ENCODE measurements at places on chromosomes 12 and 14.

DNA sequence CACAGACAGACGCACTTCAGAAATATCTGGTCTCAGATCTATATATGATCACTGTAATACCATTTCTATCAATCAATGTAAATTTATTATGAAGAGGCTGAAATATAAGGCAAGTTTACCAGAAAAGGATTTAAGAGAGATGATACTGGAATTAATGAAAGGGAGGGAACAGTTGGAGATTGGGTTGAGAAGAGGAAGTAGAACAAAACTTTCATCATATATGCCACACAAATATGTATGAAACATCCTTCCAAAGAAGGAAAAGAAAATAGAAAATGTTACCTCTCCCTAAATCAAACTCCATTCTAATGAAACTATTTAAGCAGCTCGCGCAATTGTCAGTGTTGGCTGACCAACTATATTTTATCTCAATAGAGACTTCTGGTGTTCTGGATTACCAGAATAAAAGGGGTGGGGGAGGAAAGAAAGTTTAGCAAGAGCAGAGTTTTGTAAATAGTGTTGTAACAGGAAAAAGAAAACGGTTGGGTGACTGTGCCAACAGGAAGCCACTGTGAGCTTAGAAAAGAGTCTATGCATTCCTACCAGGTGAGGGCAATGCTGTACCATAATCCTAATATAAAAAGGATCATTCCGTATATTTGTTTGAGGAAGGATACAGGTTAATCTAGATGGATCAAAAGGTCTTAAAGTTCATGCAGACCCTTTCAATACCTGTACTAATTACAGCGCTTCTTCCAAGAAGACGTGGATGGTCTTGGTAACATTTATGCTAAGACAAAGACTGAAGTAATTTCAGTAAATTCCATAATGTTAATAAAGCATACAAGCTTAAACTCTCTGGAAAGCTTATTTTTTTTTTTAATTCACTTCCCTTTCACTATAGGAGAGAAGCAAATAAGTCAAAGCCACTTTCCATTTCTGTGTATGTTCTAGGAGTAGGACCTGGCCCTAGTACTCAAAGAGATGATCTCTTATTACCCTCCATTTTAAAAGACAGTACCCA is 14.5 kb upstream of the LLPH start:
- peak; percentile 56 for DNase-seq

GRCh38 chr12:117036046-117036445 is 63.2 kb downstream of the TESC start:
- DNase-seq: no peak

GRCh38 chr12:28787151-28787550 is 361.9 kb upstream of the FAR2 start:
- DNase-seq: no peak

DNA sequence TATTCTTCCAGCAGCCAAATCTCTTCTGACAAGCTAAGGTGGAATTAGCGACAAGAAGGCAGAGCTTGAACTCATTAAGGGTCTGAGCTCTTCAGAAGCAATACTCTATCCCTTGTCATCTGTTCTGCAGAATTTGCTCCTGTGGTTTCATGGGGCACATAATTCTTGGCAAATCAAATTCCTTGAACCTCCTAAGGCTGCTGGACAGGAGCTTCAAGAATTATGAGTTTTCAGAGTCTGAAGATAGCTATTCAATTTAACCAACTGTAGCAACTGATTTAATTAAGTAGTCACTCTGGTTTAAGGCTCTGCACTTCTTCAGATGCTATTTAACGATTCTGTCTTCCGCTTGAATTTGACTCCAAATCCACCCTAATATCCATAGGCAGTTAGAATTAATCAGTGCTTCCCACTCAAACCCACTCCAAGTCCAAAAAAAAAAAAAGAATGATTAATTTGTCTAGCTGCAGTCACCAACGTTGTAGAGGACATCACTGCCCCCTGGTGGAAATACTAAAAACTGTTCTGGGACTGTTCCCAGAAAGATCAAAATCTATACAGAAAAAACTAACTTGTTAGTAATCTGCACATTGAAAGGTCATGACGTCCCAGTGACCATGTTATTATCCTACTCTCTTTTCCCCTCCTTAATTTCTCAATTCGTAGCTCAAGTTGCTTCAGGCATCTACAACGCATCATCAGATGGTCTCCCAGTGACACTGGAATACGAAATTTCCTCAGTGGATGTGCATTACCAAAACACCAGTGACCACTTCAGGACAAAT is 169.9 kb downstream of the KIF21A start:
- DNase-seq: peak; percentile 45

DNA sequence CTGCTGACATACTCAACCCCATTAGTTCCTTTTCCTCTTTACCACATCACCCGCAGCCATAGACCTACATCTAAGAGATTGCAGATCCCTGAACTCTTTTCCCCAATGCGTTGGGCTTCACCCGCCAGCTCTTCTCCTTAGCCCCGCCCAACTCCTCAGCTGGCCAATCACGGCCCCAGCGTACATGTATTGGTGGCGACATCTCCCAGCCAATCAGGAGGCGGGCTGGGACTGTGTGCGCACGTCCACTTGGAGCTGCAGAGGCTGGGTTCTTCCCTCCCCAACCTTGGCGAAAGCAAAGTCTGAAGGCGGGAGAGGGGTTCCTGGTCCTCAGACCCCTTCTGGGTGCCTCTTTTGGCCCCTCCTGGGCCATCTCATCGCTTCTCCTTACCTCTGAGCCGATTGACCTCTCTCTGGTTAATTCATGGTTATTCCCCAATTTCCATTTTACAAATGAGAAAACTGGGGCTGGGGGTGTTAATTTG is 11.0 kb downstream of the PDE1B start:
- DNase-seq: no peak

GRCh38 chr12:810671-811415 is 58.5 kb downstream of the WNK1 start:
- DNase-seq: no peak

GRCh38 chr12:91317306-91317705 is 134.7 kb upstream of the DCN start:
- no peak for DNase-seq

DNA sequence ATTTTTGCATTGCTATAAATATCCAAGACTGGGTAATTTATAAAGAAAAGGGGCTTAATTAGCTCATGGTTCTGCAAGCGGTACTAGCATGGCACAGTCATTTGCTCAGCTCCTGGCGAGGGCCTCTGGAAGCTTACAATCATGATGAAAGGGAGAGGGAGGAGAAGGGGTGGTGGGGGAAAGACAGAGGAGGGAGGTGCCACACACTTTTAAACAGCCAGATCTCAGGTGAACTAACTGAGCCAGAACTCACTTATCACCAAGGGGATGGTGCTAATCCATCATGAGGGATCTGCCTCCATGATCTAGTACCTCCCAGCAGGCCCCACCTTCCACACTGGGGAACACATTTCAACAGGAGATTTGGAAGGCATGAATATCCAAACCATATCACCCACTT is 476.3 kb downstream of the PCNX1 start:
- DNase-seq: no peak

GRCh38 chr12:26114720-26115401 is 10.0 kb downstream of the BHLHE41 start:
- DNase-seq: no peak

- DNase-seq: no peak
Observed at GRCh38 chr12:46303039-46303666, 34.3 kb upstream of the SLC38A1 start.

DNA sequence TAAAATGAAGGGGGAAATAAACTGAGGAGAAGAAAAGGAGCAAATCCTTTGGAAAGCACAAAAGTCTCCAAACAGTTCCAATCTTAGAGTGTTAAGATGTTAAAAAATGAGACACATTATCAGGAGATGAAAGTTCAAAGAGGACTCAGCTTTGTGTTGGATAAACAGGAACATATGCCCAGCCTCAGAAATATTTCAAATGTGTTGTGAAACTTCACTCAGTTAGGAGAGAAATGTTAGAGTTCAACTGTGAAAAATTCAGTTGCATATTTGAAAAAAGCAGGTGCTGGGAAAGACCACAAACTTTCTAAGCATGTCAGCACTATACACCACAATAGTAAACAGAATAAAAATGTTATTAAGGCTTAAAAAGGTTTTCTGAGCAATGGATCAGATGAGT is 136.8 kb upstream of the PRKD1 start:
- DNase-seq: no peak

GRCh38 chr12:18521461-18521860 is 216.4 kb downstream of the PLCZ1 start:
- DNase-seq: no peak

DNA sequence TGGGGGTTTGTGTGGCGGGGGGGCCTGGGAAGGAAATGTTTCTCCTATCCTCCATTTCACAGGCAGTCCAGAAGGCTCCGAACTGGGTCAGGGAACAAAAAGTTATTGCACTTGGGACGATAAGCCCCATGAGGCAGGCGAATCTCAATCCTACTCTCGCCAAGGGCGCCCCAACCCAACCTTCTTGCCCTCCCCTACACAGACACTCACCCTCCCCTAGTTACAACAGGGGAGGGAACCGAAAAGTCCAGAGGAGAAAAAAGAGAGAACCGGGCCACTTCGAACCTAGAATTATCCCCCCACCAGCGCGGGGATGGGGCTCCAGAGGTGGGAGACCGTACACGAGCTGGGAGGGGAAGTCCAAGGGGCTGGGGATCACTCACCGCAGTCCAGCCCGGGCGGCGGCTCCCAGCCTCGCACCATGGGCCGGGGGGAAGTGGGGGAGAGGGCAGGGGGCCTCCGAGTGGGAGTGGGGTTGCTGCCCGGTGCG is 357 bp downstream of the HOMEZ start:
- no peak for DNase-seq

GRCh38 chr14:100569734-100570286 is 17.4 kb downstream of the BEGAIN start:
- no peak for DNase-seq

DNA sequence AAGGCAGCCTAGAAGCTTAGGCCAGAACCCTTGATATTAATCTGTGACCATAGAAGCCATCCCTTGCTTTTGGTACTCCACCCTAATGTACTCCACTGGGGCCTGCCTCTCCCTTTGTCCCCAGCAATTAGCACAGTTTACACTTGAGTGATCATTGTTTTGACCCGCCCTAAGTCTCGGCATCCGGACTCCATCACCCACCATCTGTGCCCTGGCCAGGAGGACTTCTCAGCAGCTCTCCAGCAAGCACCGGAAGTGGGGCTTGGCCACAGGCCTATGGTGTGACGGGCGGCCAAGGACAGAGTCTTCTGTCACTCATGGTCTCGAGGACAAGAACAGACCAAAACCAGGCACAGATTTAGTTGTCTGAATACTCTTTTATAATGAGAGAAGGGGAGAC is 126.5 kb upstream of the NTF3 start:
- DNase-seq: no peak

DNA sequence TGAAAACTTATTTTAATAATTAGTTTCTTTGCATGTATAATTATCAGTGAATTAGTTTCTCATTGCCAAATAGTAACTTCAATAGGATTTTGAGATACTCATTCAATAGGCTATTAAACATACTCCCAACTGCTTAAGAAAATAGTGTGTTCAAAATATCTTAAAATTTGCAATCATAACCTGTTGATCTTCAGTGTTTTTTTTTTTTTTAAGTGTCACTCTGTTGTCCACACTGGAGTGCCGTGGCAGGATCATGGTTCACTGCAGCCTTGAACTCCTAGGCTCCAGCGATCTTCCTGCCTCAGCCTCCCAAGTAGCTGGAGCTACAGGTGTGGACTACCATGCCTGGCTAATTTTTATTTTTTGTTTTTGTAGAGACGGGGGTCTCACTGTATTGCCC is 1.5 kb upstream of the YARS2 start:
- DNase-seq: no peak

- DNase-seq: no peak
Observed at GRCh38 chr14:34050606-34051005, 99.7 kb upstream of the EGLN3 start.

- no peak for DNase-seq
Observed at GRCh38 chr12:65259501-65259900, 19.0 kb upstream of the MSRB3 start.

DNA sequence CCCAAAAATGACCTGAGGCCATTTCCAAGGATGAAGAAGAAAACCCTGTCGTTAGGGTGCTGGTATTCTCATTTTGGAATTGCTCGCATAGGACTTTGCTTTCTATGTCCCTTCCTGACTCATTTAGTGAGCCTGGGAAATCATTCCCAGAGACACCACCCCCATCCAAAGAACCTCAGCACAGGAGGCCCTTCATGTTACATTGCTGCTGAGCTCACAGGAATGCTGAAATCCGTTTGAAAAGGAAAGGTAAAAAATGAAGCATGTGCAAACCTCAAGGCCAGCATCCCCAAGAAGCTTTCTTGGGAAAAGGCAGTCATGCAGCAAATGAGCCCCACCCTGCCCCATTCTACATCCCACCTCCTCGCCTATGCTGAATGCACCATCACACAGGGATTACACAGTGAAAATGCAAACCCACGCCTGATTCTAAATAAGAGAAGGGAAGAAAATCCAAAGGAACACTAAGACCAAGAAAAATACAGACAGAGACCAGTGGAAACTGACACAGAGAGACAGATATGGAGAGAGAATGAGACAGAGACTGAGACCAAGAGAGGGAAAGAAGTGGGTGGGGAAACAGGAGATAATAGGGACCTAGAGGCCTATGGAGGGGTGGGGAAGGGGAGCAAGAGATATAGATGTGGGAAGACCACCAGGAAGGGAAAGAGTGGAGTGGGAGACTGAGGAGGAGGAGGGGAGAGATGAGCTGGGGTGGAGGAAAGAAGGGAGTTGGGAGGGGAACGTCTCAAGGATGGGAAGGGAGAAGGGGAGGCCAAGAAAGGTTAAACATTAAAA is 33.5 kb downstream of the NIN start:
- no peak for DNase-seq

DNA sequence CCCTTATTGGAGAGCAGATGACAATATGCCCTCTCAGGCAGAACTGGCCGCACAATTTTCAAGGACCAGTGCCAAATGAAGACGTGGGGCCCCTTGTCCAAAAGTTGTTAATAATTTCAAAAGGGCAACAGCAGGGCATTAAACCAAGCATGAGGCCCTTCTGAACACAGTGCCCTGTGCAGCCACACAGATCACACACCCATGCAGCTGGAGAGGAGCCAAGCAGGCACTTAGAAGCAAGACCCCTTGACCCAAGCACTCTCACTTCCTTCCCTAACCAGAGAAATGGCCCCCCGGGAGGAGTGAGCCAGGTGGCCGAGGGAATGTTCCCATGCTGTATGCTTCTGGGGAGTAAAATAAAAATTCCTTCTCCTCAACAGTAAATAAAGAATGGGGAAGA is 114.0 kb upstream of the TMPO start:
- DNase-seq: no peak

GRCh38 chr14:77790566-77791224 is 9.2 kb upstream of the ADCK1 start:
- no peak for DNase-seq

Measured in urothelium cell line (cell line).